ENCODE measurements at places on chromosomes 6 and 20.

GRCh38 chr6:95572098-95572497 lies 5.2 kb upstream of the MANEA start:
- no peak for DNase-seq

DNA sequence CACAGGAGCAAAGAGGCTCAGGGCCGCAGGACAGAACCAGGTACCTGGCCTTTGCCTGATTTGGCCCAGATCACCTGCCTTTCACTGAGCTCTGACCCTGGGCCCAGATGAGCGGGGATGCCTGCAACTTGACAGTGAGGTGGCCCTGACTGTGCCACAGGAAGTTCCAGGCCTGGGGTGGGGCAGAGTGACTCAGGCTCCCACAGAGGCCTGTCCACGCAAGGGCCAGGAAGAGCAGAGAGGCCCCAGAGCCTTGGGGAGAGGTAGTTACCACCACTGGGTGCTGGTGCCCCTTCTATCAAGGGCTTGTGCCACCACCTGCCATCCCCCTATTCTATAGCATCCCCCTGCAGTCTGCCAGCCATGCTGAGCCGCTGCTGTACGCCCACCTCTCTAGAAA lies 4.1 kb upstream of the NOL4L start:
- DNase-seq = no peak

DNA sequence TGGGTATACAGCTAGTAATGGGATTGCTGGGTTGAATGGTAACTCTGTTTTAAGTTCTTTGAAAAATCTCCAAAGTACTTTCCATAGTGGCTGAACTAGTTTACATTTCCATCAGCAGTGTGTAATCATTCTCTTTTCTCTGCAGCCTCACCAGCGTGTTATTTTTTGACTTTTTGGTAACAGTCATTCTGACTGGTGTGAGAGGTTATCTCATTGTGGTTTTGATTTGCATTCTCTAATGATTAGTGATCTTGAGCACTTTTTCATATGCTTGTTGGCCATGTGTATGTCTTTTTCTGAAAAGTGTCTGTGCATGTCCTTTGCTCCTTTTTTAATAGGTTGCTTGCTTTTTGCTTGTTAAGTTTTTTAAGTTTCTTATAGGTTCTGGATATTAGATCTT lies 194.2 kb upstream of the PHACTR1 start:
- DNase-seq = no peak

GRCh38 chr6:5590187-5590586 lies 328.9 kb downstream of the FARS2 start:
- no peak for DNase-seq

GRCh38 chr6:167934426-167934864 lies 63.0 kb upstream of the KIF25 start:
- DNase-seq = no peak

- DNase-seq = no peak
Observed at GRCh38 chr6:23175391-23175790, 606.0 kb downstream of the HDGFL1 start.

GRCh38 chr6:30260036-30260504 lies 46.9 kb upstream of the TRIM26 start:
- no peak for DNase-seq

- no peak for DNase-seq
Observed at GRCh38 chr6:18215436-18215835, 48.9 kb downstream of the DEK start.

- no peak for DNase-seq
Observed at GRCh38 chr6:21116736-21117135, 476.8 kb upstream of the SOX4 start.

DNA sequence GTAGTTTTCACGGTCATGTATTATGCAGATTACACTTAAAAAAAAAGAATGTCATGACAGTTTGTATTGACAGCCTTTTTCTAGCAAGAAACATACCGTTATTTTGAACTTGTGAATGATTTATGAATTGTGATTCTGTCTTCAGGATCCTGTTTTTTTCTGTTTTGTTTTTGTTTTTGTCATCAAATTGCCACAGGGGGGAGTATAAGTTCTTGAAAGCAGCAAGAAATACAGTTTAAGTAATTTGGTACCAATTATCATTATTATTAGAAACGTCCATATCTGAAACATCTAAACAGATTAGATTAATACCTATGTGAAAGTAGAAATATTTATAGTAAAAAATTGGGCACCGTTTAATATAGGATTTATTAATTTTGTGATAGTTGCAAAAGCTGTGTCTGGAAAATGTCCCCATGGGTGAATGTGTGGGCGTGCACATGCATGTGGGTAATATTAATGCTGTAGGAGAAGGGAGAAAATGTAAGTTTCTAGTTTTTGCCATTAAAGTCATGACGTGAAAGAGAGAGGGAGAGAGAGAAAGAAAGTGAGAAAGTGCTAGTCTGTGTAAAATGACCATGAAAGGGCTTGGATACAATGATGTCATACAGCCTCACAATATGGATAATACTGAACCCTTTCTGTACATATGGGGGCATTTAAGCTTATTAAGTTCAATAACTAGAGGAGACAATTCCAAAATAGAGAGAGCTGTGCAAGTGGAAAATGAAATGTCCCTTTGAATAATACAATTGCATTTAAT lies 9.4 kb upstream of the CCN2 start:
- DNase-seq = no peak

DNA sequence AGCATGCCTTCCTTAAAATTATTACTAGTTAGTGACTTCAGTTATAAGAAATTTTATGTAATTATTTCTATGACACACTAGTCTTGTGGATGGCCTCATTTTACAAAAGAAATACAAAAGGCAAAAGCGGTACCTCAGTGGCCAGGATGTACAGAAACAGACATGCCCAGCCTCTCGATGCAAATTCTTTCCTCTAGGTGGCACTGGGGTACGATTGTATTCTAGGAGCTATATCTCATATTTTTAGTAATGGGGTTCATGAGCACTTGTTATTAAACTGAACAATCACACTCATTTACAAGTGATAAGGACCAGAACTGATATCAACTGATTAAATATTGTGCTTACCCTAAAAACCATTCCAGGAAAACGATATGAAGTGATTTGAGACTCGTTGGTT lies 59.8 kb downstream of the SOD2 start:
- DNase-seq = no peak

- no peak for DNase-seq
Observed at GRCh38 chr6:118216751-118217150, 309.7 kb downstream of the SLC35F1 start.

DNA sequence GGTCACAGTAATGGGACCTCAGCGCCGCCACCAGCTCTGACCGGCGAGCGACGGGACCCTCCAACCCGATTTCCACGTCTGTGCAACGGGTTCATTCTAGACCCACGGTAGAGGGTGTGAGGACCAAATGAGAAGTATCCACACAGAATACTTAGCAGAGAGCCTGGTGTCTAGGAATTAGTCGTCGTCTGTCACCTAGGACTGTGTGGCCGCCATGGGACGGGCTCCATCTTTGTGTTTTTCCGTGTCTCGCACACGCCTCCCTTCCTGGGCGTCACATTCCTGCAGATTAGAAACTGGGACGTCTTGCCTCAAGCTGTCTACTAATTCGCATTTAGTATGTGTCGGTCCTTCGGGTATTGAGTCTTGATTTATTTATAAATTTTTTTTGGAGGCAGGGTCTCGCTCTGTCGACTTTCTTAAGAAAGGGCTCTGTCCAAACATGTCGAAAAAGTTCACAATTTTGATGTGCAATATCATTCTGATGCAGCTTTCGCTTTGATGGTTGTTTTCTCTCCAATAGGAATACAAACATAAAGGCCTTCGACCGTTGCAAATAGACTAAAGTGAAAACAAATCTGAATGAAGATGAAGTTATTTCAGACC lies 563 bp downstream of the MGME1 start:
- no peak for DNase-seq

- no peak for DNase-seq
Observed at GRCh38 chr6:156852858-156853216, 75.7 kb downstream of the ARID1B start.

GRCh38 chr6:26115226-26115625 lies 28.0 kb downstream of the HFE start:
- no peak for DNase-seq

DNA sequence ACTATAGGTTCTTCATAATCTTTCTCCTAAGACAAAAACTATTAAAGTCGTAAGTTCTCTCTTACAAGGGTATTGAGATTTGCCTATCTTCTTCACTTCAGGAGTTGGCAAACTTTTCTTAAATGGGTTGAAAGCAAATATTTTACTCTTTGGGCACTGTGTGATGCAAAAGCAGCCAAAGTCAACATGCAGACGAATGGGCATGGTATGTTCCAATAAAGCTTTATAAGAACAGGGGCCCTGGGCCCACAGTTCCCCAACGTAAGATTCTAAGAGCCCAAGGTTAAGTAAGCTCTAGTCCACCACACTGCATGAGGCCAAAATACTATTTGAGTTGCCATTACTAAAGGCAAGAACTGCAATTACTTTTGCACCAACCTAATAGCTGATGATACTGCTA lies 11.5 kb downstream of the CD164 start:
- DNase-seq = no peak

- DNase-seq = no peak
Observed at GRCh38 chr6:63441266-63441956, 121.6 kb upstream of the LGSN start.

DNA sequence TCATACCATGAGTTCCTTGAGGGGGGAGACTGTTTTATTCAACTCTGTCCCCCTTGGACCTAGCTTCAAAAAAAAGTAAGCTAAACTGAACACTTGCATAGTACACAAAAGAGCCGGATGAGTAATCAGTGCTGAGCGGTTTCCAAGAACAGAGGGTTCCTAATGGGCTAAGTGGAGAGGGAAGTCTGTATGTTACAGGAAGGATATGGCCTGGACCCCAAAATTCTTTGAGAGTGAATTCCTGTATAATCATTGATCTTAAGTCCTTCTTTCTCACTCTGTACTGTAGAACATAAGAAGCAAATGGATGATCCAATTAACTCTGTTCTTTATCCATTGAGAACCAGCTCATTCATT lies 324.7 kb upstream of the CNR1 start:
- DNase-seq = no peak

- DNase-seq = no peak
Observed at GRCh38 chr6:31945507-31946369, at the start of gene CFB. Gene CFB, plus strand, starts transcription at chr6:31946095. Its CDS starts 127 bp downstream, at chr6:31946222.

DNA sequence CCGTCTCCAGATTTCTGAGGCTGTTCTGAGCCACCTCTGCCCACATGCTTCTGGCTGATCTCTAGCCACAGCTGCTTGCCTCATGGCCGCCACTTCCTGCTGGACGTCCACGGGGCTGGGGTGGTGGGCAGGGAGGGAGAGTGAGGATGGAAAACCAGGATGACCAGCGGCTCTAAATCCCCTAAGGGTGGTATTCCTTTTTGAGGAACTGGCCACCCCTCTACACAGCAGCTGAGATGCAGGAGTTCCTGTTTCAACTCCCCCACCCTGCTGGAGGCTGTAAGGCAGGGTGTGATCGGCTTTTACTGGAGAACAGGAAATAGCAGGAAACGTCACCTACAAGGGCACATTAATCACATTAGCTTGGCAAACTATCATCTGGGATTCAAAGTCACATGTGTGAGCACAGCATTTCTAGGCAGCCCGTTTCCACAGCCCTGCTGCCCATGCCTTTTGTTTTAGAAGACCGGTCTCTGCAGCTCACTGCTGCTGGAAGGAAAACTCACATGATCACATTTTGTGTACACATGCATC lies 181.6 kb upstream of the ECI2 start:
- no peak for DNase-seq

DNA sequence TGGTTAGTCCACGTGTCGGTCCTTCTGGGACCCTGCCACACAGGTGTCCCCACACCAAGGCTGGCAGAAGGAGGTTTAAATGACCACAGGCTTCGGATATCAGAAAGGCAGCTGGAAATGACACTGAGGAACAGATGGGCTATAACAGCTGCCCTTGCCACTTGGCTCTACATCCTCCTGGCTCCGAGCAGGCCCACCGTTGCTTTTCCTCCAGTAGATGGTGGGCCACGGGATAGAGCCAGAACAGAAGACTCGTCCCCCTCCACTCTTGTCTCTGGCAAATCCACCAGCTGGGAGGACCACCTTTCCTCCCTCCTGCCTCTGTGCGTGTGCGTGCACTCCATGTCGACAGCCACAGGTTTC lies 17.6 kb downstream of the WRNIP1 start:
- no peak for DNase-seq

DNA sequence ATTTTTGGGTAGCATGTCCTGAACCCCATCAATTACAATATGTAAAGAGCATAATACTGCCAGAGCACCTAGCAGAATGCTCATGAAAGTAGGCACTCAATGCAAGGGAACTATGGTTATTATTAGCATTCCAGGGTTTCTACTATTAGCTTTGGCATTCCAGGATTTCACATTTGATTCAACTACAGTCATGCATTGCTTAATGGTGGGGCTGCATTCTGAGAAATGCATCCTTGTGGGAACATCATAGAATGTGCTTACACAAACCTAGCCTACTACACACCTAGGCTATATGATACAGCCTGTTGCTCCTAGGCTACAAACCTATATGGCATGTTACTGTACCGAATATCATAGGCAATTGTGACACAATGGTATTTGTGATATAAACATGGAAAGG lies 247.8 kb downstream of the CD83 start:
- no peak for DNase-seq

DNA sequence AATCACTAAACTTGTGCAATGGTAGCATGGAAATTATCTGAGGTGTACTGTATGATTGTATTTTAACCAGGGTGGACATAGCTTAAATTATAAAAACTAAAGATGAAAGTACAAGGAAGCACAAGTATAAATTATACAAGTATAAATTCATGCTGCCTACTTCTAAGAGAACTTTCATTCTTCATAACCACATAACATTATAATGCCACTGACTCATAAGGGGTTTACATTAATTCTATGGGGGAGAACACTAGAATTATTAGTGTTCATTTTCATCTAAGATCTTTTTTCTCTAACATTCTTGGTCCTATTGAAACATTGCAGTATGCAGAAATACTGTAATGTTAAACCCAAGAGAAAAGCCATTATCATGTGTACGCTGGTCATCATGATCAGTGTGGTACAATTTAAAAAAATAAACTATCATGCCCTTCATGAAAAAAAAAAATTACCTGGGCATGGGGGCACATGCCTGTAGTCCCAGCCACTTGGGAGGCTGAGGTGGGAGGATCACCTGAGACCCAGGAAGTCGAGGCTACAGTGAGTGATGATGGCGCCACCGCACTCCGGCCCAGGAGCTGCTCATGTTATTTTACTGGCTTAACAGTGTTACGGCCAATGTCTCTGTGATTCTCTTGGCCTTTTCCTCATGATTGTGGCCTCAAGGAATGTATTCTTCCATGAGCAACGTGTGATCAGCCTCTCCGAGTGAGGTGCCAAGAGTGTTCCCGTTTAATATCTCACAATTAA lies 25.9 kb upstream of the AHCY start:
- DNase-seq = no peak

DNA sequence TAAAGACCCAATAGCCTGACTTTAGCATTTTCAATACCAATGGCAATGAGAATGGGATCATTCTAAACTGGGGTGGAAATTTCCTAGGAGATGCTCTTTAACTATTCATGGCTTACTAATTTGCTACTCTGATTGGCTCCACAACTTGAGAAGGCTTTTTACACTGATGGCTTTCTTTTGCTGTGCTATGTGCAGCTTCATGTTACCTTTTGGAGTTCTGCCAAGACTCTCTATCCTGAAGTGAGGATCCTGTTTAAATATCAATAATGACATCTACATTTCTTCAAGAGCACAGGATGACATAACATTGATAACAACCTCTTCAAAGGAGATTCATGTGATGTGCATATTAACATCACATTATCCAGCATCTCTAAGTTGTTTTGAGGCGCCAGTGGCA lies 43.4 kb upstream of the SIRPG start:
- DNase-seq = no peak

GRCh38 chr20:11687546-11688292 lies 230.0 kb upstream of the BTBD3 start:
- DNase-seq = no peak

- no peak for DNase-seq
Observed at GRCh38 chr6:31723980-31724691, 963 bp downstream of the MPIG6B start.

All from stimulated activated CD4-positive, alpha-beta T cell treated with anti-CD3 and anti-CD28 coated beads, TNF-alpha, amount 100 ng/mL, for 1 hour (primary cell).